Osteocyte (in vitro differentiated cells): ENCODE measurements at places on chromosomes 2 and 18. TPM values are rescaled to one million over a fixed set of nuclear protein-coding genes. Genes with fewer than 3 reads are reported as not detected.

DSC2 gene
- total RNA-seq: 1.2 and 1.6 TPM in 2 replicates

LGALSL gene
- 7.4 and 9.5 TPM in 2 replicates for total RNA-seq

TUBA4B gene
- not detected in 2 replicates for total RNA-seq

CD226 gene
- 0.46 and 0.81 TPM in 2 replicates for total RNA-seq

TMEM131 gene
- total RNA-seq: 35.6 and 36.4 TPM in 2 replicates

OTOF gene
- not detected in 2 replicates for total RNA-seq

ACYP2 gene
- 8.9 and 10.4 TPM in 2 replicates for total RNA-seq

RND3 gene
- total RNA-seq: 146 and 160 TPM in 2 replicates

CMPK2 gene
- 0.24 and 1.1 TPM in 2 replicates for total RNA-seq

CPO gene
- total RNA-seq: not detected in 2 replicates

XDH gene
- 0.78 and 0.99 TPM in 2 replicates for total RNA-seq

C2orf72 gene
- total RNA-seq: not detected in 2 replicates

CD207 gene
- total RNA-seq: not detected in 2 replicates

SCLY gene
- 22.1 and 22.5 TPM in 2 replicates for total RNA-seq

DNA sequence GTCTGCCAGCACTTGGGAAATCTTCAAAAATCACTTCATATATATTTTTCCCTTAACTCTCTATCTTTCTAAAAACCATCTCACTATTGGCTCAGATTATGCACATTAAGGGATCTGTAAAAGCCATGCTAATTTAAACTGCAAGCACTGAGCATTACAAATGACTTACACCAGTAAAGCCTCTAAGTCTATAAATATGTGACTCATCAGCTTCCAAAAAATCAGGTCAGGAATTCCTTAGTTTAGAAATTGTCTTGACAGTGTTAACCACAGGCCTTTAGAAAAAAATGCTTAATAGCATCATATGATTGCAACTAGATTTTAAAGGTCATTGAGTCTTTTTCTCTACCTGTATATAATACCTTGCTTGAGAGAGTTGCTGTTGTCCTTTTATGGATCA lies 1113.6 kb upstream of the PIK3C3 start:
- DNase-seq: no peak

DNA sequence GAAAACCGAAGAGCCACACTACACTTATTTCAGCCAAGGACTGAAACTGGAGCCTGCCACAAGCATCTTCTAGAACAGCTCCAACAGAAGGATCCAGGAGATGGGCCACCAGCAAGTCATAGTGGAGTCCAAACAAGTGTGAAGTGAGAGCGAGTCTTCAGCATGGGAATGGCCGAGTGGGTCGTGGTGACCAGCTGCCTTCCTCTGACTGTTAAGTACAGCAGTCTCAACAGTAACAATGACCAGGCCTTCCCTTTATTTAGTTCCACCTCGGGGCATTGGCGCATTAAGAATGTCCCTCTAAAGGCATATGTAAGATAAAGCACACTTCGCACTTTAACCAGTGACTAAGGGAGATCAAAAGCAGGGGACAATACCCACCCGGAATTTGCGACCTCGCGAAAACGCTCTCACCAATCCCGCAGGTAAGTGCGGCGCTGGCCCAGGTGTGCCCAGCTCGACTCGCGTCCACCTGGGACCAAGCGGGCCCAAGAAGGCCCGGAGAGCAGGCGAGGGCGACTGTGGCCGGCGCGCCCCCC lies 1.1 kb downstream of the L3MBTL4 start:
- no peak for DNase-seq

- no peak for DNase-seq
These were observed 189.8 kb downstream of the TMEM18 start for GRCh38 chr2:487186-488079.

- DNase-seq: no peak
These were observed 33.0 kb upstream of the ARL5A start for GRCh38 chr2:151861174-151861573.

- DNase-seq: no peak
These were observed 19.2 kb upstream of the AP1S3 start for GRCh38 chr2:223856584-223856983.

DNA sequence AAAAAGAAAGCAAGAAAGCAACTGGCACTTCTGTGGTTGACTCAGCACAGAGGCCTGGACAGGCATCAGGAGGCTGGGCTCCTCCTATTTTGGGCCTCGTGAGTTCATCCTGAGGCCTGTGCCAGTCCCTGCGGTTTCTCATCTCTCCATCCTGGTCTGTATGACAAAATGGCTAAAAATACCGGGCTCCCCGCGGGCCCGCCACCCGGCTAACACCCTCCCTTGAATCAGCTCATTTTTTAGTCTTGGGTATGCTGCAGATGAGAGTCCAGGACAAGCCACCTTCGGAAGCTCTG lies 62.3 kb upstream of the YWHAQ start:
- DNase-seq: no peak

DNA sequence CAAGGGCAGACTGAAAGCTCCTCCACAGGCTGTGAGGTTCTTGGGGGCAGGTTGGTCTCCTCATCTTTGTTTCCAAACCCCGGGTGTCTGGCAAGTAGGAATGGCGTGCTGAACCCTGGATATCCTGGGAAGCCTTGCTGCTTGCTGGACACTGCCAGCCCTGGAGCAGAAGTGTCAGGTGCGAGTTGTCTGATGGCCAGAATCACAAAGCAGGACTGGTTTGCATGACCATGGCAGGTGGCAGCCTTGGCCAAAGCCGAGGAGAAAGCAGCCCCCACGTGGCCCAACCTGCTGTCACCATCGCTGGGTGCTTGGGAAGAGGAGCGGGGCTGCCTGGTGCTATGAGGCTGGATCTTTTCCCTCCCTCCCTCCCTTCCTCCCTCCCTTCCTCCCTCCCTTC lies 309.5 kb upstream of the HS6ST1 start:
- DNase-seq: peak; percentile 75

DNA sequence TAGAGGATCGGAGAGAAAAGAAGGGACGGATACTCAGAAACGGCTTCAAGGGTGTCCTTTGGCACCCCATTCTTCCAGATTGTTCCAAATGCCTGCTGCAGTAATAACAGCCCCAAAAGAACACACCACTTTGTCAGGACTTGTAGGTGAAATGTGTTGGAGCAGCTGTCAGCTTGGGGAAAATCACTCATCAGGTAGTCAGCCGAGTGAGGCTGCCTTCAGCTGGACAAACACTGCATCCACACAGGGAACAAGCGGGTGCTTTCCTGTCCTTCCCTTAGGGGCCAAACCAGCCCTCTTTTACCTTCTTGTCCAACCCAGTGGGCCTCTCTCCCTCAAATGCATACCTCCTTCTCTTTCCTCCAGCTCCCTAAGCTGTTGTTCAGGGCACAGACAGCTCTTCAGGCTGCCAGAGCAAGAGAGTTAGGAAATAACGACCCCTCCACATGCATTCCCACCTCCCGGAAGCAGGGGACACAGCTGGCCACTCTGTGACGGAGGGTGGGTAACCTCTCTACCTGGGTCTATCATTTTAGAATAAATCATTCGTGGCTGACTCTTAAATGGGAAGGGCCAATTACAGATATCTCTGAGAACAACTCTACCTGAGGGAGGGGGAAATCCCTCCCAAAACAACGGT lies 48.1 kb downstream of the BCL11A start:
- DNase-seq: no peak

DNA sequence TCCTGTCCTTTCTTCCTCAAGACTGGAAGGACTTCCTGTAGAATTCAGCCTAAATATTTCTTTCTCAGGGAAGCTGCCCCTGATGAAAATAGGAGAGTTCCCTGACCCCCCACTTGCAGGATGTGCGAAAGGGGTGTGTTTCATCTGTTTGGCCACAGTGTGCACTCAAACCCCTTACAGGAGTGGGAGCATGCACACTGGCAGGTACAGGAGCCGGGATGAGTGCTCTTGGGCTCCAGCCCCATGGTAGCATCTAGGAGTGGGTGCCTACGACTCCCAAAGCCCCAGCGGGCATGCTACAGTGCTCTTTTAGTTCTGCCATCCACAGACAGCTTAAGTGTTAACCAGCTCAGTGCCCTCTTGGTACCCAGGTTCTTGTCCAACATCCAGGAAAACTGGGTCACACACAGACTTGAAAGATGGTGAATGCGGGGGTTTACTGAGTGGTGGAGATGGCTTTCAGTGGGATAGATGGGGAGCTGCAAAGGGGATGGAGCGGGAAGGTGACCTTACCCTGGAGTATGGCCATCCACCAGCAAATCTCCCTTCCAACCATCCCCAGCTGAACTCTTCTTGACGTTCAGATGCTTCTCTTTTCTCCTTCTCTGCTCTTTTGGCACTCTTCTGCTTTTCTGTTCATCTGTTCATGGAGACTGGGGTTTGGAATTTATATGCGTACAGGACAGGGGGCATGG lies 295.0 kb upstream of the NCKAP5 start:
- DNase-seq: peak; percentile 54

GRCh38 chr2:240946654-240947053 lies 40.5 kb downstream of the CROCC2 start:
- peak; percentile 69 for DNase-seq

GRCh38 chr2:221848286-221848685 lies 276.2 kb upstream of the EPHA4 start:
- no peak for DNase-seq

DNA sequence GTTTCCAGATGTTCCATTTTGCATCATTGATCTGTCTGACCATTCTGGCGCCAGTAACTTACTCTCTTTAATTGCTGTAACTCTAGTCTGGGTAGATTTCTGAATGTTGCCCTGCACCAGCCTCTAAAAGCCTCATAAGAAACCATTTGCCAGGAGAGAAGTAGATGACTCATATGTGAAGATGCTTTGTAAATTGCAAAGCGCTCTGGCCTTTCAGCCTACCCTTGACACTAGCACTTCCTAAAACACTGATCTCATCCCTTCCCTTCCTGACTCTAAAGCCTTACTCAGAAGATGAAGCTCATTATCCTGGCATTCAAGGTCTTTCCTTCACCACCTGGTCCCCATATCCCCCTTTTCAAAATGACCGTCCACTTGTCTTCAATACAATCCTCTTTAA lies 193.2 kb upstream of the MEX3C start:
- DNase-seq: no peak

- no peak for DNase-seq
These were observed 415.1 kb upstream of the SALL3 start for GRCh38 chr18:78564518-78564917.

- peak; percentile 51 for DNase-seq
These were observed 118.7 kb downstream of the KCTD1 start for GRCh38 chr18:26429535-26430226.

GRCh38 chr2:71558300-71559051 lies 105.1 kb downstream of the DYSF start:
- DNase-seq: no peak

DNA sequence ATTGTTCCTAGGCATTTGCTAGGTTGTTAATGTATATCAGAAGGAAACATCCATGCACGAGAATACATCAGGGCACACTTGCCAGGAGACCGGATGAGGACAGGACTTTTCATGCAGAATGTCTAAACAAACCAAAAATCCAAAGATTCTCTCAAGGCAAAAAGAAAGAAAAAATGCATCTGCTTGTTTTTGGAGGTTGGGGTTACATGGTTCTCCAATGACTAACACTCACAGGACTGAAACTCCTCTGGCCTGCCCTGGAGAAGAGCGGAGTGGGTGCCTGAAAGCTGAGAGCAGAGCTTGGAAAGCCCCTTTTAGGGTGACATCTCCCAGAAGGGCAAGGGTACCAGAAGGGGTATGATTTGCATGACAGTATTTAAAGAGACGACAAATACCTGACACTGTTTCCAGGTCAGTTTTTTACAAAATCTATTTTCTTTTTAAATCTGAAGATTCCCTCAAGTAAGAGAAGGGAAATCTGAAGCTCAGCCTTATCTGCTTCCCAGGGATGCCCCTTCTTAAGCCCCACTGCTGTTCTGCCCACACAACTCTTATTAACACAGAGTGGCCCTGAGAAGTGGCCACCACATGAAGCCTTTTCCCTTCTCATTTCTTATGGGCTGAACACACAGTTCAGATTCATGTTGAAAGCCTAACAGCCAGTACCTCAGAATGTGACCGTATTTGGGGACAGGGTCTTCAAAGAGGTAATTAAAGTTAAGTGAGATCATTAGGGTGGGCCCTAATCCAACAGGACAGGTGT lies 216.4 kb downstream of the STK39 start:
- no peak for DNase-seq

DNA sequence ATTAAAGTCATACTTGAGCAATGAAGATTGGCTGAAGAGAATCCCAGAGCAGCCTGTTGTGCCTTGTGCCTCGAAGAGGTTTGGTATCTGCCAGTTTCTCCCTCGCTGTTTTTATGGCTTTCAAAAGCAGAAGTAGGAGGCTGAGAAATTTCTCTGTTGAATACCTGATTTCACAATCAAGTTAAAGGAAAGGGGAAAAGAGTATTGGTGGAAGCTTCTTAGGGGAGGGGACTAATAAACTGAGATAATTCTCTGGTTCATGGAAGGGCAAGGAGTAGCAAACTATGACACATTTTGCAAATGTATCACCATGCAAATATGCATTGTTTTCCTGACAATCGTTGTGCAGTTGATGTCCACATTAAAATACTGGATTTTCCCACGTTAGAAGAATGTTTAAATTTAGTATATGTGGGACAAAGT lies at the start of gene IL1B:
Gene IL1B, minus strand, starts transcription at position 85 of the 423 bp plus-strand sequence. CDS start 550 bp downstream, outside the sequence.
- no peak for DNase-seq

DNA sequence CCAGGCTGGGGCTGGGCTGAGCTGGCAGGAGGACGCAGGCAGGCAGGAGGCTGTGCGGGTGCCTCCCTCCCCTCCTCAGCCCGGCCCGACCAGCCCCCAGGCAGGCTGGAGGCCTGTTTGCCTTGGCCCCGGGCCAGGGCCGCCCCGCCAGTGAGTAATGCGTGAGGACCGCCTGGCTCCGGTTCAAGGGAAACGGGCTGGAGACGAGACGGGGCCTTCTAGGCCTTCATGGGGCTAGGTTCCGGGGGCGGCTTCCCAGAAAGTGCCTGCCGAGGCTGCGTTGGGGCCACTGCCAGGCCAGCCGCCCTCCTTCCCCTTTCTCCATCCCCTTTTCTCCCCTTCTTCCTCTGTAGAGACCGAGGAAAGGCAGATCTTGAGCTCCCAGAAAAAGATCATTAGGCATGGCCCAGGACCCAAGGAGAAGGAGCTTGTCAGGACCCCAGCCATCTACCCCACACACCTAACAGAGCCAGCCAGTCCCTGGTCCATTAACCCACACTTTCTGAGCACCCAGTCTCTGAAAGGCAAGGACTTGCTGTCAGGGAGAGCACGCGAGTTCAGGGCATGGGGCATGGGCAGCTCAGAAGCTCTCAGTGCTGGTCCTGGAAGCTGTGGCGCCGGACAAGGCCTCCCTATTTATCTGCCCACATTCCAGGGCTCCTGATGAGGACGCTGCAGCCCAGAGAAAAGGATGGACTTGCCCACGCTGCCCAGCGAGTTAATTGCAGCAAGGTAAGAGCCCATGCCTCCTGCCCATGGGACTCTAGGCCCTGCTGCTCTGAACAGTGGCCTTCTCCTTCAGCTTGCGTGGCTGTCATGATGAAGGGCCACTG lies 48.5 kb downstream of the SMAD7 start:
- DNase-seq: peak; percentile 97

GRCh38 chr2:201152999-201153815 lies 29.7 kb upstream of the CASP10 start:
- no peak for DNase-seq

- no peak for DNase-seq
These were observed 12.2 kb downstream of the PKDCC start for GRCh38 chr2:42060028-42060427.

- no peak for DNase-seq
These were observed 34.0 kb downstream of the PIGN start for GRCh38 chr18:62152844-62153243.

GRCh38 chr2:111135910-111136297 lies 15.2 kb downstream of the BCL2L11 start:
- no peak for DNase-seq

GRCh38 chr2:106991866-106992265 lies 105.9 kb upstream of the ST6GAL2 start:
- no peak for DNase-seq
